Dermis blood vessel endothelial cell (primary cell): ENCODE measurements at places on chromosomes 3 and 15. TPM values are rescaled to one million over a fixed set of nuclear protein-coding genes. Genes with fewer than 3 reads are reported as not detected.

Gene FEZF2
- not detected in 2 replicates for total RNA-seq

Gene WDR72
- total RNA-seq = under 0.01 TPM in 1 of 2 replicates, not detected in the other

Gene KBTBD13
- not detected in 2 replicates for total RNA-seq

Gene CELF6
- total RNA-seq = 0.17 TPM in 1 of 2 replicates, not detected in the other

Gene CHRNB4
- not detected in 2 replicates for total RNA-seq

Gene ZNF80
- total RNA-seq = not detected in 2 replicates

Gene PYGO1
- 0.19 and 0.51 TPM in 2 replicates for total RNA-seq

Gene ARGFX
- total RNA-seq = not detected in 2 replicates

Gene TFG
- total RNA-seq = 77.5 and 79.3 TPM in 2 replicates

Gene PLSCR5
- not detected in 2 replicates for total RNA-seq

Gene KIF23
- total RNA-seq = 13.8 and 55.1 TPM in 2 replicates

Gene PCOLCE2
- 0.23 and 0.68 TPM in 2 replicates for total RNA-seq

Gene GUCA1C
- 0.19 TPM in 1 of 2 replicates, not detected in the other for total RNA-seq

Gene CHDH
- total RNA-seq = 0.23 and 1.0 TPM in 2 replicates

Gene MYO5C
- total RNA-seq = 26.7 and 44.2 TPM in 2 replicates

Gene CHRNA7
- 0.34 and 0.79 TPM in 2 replicates for total RNA-seq

Gene SLC9C1
- 0.14 and 0.85 TPM in 2 replicates for total RNA-seq

Gene TMF1
- total RNA-seq = 37.7 and 37.8 TPM in 2 replicates

Gene TXNRD3
- 7.3 and 9.4 TPM in 2 replicates for total RNA-seq

Gene LRRK1
- total RNA-seq = 12.1 and 14.2 TPM in 2 replicates

Gene DAZL
- not detected in 2 replicates for total RNA-seq

Gene CGNL1
- 16.3 and 21.1 TPM in 2 replicates for total RNA-seq

Gene SLC28A2
- total RNA-seq = not detected in 2 replicates

Gene FRMD4B
- total RNA-seq = 112 and 117 TPM in 2 replicates

Gene PAQR5
- under 0.01 TPM in 1 of 2 replicates, not detected in the other for total RNA-seq

Gene CPNE9
- total RNA-seq = not detected in 2 replicates

Gene TM6SF1
- total RNA-seq = 34.7 and 41.9 TPM in 2 replicates
